ENCODE measurements at places on chromosomes 5 and 9.

GRCh38 chr5:112555691-112556090 is 136.6 kb upstream of the EPB41L4A start:
- no peak for DNase-seq

GRCh38 chr5:52674815-52675545 is 112.7 kb upstream of the ITGA1 start:
- no peak for DNase-seq

DNA sequence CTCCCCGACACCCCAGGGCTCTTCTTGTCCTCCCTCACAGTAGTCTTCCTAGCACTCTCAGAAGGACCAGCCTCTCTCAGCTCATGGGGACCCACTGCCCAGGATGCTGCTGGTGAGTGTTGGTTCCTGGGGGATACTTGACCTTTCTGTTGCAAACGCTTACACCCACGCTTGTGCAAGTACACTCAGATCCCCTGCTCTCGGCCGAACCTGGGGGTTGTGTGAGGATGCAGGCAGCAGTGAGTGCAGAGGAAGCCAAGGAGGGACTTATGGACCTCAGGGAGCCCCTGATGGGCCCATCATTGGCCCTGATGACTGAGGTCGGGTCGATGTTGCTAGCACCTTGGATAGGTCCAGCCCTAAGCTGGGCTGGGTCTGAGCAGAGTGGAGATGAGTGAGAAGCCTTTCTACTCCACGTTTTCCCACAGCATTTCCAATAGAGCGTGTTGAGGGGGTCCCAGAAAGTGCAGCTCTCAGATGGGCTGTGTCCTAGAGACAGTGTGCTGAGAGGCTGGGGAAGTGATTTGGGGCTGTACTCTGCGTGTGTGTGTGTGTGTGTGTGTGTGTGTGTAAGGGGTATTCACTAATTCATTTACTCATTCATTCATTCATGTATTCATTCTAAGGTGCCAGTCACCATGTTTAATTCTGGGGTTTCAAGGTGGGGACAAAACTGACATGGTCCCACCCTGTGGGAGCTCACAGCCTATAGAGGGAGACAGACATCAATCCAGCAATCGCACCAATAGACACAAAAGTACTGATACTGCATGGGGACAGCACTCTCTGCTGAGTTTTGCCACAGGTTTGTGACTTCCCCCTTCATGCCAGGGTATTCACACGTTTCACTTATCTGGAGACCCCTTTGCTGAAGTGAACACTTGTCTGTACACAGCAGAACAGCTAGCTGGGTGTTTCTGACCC is 25.2 kb upstream of the PITX1 start:
- DNase-seq = no peak

GRCh38 chr9:15469862-15470261 is 40.9 kb downstream of the PSIP1 start:
- no peak for DNase-seq

GRCh38 chr5:176612855-176613254 is 2.9 kb upstream of the GPRIN1 start:
- DNase-seq = no peak

DNA sequence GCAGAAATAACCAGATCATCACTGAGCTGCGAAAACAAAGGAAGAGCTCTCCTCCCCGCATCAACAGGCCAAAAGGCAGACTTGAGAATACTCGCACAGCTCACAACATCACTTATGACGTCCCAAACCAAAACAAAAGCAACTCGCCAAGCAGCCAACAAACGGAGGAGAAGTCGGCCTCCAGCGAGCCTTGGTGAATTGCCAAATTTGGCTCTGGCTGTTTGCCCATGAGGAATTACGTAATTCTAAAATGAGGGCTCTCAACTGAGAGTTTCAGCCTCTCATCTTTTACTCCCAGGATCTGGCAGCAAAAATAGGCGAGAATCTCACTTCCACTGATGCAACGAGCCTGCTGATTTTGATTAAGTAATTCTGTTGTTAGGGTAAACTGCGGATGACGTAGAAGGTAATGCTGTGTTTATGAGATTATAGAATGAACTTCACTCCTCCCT is 51.7 kb upstream of the SEMA6A start:
- DNase-seq = no peak

GRCh38 chr5:141149812-141150211 is at the start of gene PCDHB6:
Gene PCDHB6 (plus strand): TSS chr5:141150057. CDS start chr5:141150258, 201 bp downstream.
- no peak for DNase-seq

GRCh38 chr9:811106-811531 is 30.4 kb upstream of the DMRT1 start:
- no peak for DNase-seq

- no peak for DNase-seq
Measured at GRCh38 chr5:53039855-53040254, 50.7 kb downstream of the ITGA2 start.
